Neural crest cell (in vitro differentiated cells): ENCODE measurements at places on chromosomes 2 and 18. TPM values are rescaled to one million over a fixed set of nuclear protein-coding genes. Genes with fewer than 3 reads are reported as not detected.

DNA sequence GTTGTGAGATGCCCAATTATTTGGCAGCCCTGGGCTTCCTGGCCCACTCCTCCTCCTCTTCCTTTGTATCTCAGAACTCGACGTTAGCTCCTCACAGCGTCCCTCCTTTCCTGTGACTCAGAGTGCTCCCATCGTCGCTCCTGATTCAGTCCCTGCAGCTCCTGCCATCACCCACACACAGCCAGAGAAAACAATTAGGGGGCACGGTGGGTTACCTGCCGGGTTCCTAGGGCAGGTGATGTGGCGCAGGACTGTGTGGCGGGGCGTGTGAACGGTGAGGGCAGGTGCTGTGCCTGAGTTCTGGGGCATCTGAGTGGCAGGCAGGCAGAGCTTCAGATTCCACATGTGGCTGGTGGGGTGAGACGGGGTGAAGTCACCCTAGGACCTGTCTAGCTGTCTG lies 42.6 kb downstream of the GLI2 start:
- no peak for DNase-seq

GRCh38 chr18:58980991-58981390 lies 116.3 kb downstream of the ZNF532 start:
- DNase-seq: no peak

Gene CPS1
- 7.9 and 8.8 TPM in 2 replicates for total RNA-seq

- no peak for DNase-seq
Measured at GRCh38 chr2:182682210-182682609, 33.8 kb upstream of the DNAJC10 start.

DNA sequence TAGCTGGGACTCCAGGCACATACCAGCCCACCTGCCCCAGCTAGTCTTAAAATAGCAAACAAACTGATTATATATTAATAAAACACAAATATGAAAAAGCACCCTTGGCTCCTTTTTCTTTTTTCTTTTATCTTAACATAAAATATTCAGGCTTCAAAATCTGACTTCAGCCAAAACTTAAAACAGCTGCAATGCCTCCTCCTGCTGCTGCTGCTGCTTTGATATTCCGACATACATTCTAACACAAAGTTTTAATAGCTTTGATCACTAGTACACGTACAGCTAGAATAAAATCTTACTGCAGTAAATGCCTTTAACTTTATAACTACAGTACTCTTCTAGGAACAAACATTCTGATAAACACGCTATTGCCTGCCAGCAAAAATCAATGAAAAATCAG lies 71.4 kb upstream of the RNU4ATAC start:
- no peak for DNase-seq

GRCh38 chr2:197001921-197002320 lies 75.4 kb upstream of the PGAP1 start:
- no peak for DNase-seq

- DNase-seq: no peak
Measured at GRCh38 chr18:79609841-79610281, 69.7 kb upstream of the CTDP1 start.

DNA sequence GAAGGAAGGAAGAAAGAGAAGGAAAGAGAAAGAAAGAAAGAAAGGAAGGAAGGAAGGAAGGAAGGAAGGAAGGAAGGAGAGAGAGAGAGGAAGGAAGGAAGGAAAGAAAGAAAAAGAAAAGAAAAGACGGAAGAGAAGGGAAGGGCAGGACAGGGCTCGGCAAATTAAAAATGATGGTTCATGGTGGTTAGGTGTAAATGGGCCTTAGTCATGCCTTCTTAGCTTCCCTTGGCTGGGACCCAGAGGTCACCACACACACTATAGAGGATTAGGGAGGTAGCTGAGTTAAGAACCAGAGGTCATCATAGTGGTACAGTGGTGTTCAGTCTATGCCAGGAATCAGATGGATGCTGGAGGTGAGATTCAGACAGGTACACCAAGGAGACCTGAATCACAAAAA lies 9.3 kb upstream of the ATL2 start:
- no peak for DNase-seq

DNA sequence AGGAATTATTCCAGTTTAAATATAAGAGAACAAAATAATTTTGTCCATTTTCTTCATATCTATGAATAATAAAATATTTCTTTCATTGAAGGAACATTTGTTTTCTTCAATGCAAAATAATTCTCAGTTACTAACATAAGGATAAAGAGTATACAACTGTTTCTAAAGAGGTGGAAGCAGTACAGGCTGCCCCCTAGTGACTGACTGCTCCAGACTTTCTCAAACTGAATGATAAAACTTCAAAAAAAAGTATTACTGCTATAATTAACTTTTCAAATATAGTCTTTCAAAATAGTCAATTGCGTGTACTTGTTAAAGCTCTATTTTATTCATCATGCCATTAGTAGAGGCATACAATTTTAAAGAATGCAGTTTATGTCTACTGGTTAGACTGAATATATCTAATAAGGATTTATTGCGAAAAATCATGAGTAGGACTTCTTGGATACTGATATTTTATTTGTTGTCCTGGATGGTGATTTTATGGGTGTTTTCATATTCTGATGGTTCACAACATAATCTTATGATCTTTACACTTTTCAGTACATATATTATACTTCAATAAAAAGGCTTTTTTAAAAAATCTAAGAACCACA lies 100.1 kb downstream of the WDPCP start:
- no peak for DNase-seq

Gene NUP35
- total RNA-seq: 27.7 and 28.5 TPM in 2 replicates

Gene ACVR1C
- total RNA-seq: 0.09 and 0.26 TPM in 2 replicates

- no peak for DNase-seq
Measured at GRCh38 chr2:96116424-96116878, at the start of gene ADRA2B. TSS of gene ADRA2B (minus strand) at chr2:96116571. CDS start at chr2:96116149, 422 bp downstream.

Gene HOXD11
- not detected in 2 replicates for total RNA-seq

Gene NPPC
- total RNA-seq: 12.7 and 16.5 TPM in 2 replicates

Gene PDCD1
- not detected in 2 replicates for total RNA-seq

DNA sequence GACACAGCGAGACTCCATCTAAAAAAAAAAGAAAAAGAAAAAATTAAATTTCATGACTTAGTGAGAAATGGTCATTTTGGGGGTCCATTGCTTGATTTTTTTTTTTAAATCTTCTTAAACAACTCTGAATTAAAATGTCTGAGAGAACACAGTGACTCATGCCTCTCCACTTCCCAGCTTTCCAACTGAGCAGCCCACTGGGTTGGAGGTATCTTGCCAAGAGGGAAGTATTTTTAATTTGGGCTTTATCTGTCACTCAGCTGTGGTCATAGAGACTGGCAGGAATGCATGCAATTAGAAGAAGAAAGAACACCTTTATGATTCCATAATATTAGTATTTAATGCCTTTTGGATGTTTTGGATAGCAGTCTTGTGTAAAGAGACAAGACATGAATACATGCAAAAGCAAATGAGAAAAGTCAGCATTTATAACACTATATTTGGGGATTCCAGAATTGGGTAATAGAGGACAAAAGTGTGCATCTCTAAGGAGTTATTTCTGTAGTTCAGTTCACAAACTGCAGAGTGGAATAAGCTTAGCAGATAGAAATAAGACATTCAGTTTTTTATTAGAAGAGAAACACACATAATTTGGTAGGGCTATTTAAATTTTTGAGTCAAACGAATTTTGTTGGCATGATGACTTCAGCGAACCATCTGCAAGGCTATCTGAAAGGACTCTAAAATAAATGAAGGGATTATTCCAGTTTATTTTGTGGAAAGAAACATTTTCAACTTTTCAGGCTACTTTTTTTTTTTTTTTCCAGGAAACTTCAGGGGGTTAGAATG lies 254.8 kb downstream of the TGIF1 start:
- DNase-seq: no peak

DNA sequence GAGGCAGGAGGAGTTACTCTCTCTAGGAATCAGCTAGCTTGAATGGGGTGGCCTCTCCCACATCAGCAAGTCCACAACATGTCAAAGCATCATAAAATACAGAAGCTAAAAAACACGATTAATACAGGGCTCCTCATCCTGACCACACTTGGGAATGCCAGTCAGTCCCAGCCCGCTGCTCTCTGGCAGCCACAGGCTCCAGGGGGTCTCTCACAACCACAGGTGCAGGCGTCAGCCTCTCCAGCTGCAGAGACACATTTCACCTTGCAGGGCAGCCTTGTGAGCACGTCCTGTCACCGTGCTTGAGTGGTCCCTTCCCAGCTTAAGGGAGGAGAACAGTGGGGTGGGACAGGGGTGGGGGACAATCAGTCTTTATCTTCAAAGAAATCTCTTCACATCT lies 137.4 kb upstream of the SH3BP4 start:
- no peak for DNase-seq

DNA sequence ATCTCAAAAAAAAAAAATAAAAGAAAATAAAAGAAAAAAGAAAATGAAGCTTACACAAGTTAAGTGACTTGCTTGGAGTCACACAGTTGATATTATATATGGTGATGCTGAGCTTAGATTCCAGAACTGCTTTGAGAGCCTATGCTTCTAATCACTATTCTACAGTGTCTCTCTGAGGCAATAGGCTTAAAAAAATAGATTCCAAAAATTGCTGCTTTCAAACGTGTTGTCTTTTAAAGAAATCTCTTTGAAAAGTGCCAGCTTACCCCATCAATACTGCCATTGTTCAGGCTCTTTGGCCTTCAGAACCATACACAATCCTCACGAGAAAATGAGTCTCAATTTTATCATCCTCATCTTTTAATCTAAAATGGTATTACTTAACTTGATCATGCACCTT lies 102.6 kb downstream of the CDK15 start:
- DNase-seq: no peak

GRCh38 chr2:113851640-113852039 lies 38.2 kb upstream of the ACTR3 start:
- no peak for DNase-seq

GRCh38 chr2:54808661-54809060 lies 85.2 kb downstream of the EML6 start:
- no peak for DNase-seq

Gene SLC20A1
- 114 and 116 TPM in 2 replicates for total RNA-seq

Gene CCDC68
- not detected in 2 replicates for total RNA-seq

GRCh38 chr2:227612546-227613271 lies 1.9 kb downstream of the SCYGR3 start:
- DNase-seq: no peak

DNA sequence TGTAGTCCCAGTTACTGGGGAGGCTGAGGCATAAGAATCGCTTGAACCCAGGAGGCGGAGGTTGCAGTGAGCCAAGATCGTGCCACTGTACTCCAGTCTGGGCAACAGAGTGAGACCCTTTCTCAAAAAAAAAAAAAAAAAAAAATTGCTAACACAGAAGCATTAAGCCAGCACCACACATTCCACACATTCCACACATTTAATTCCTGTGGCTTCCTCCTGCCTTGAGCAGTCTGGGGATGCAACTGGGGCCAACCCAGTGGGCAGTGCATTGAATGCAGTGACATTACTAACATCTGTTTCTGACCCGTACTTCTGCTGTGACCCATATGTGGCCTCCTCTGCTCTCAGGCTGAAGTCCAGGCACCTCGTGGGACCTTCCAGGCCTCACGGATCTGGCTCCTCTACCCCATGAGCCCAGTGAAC lies 107.0 kb downstream of the BCL2L11 start:
- DNase-seq: no peak

DNA sequence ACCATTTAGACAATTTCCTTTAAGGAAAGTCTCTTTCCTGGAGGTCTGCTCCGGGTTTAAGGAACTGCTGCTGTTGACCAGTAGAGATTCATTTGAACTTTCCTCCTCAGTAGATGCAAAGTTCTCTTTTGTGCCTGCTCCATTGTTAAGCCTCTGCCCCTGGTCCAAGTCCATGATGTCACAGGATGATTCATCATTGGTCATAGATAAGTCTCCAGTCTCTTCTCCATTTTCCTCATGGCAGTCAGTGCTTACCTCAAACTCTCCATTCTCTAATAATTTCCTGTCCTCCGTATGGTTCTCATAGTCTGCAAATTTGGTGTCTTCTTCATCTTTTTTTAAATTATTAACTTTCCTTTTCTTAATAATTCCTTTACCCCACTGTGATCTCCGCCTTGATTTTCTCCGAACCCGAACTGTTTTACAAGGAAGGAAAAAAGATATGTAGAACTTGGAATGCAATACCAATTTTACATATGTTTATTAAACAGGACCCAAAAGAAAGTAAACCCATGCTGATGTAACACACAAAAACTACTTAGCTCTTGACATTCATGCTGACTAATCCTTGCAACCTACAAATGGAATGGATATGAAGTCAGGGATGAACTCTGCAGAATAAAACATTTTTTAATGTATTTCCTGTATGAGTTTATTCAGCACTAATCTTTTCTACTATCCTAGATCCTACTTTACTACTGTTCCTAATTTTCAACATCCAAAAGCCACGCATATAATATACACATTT lies 169.1 kb downstream of the ATAD2B start:
- DNase-seq: no peak

Gene MFF
- total RNA-seq: 84.1 and 94.2 TPM in 2 replicates

Gene PAX3
- 52.1 and 52.2 TPM in 2 replicates for total RNA-seq

Gene DNAJC5G
- total RNA-seq: not detected in 2 replicates

Gene UGT1A4
- total RNA-seq: not detected in 2 replicates

Gene CDH2
- 234 and 238 TPM in 2 replicates for total RNA-seq

GRCh38 chr18:40926679-40927078 lies 1028.4 kb upstream of the PIK3C3 start:
- DNase-seq: no peak

Gene RPL31
- total RNA-seq: 1,439 and 1,563 TPM in 2 replicates

Gene GREB1L
- total RNA-seq: 74.8 and 80.5 TPM in 2 replicates

- DNase-seq: no peak
Measured at GRCh38 chr2:4077017-4077416, 373.6 kb downstream of the DCDC2C start.

GRCh38 chr2:168705534-168706470 lies 96.6 kb upstream of the NOSTRIN start:
- DNase-seq: no peak

DNA sequence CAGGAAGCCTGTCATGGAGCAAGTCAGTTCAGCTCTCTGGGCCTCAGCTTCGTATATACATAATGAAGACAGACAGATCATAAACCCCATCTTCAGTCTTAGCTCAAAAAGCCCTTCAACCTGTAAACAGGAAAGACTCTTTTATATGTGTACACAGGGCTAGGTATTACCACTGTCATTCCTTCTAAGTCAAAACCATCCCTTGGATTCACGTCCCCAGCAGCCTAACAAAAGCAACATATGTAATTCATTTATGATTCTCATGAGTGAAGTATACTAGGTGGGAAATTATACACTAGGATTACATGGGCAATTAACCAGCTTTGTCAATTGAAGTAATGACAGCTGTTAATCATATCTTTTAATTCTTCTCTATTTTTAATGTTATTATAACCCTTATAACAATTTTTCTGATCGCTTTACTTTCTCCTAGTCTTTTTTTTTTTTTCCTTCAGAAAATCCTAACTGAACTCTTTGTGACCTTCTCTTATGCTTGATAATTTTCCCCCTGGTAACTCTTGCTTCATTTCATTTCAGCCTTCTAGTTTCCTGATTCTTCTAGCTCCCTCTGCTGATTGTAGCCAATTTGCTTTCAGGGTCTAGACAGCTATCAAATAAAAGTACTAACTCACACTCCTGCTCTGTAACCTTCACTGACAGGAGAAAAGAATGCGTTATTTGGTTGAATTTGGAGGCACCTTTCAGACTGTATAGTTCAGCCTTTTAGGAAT lies 99.7 kb downstream of the RBM43 start:
- DNase-seq: no peak

- DNase-seq: no peak
Measured at GRCh38 chr2:96680561-96681141, 38.1 kb downstream of the FER1L5 start.

Gene DPP10
- 2.1 and 3.0 TPM in 2 replicates for total RNA-seq

GRCh38 chr2:11955884-11956291 lies 209.5 kb downstream of the LPIN1 start:
- DNase-seq: no peak

Gene STON1
- 13.2 and 15.0 TPM in 2 replicates for total RNA-seq

Gene CCNT2
- total RNA-seq: 64.6 and 65.5 TPM in 2 replicates

GRCh38 chr2:126898636-126899035 lies at the start of gene TEX51:
TSS of gene TEX51 (plus strand) at chr2:126898890. CDS start at chr2:126898919, 29 bp downstream.
- no peak for DNase-seq
